ENCODE measurements at places on chromosomes 2 and 18.

- DNase-seq, result no peak
Measured at GRCh38 chr2:168552450-168552856, 96.4 kb downstream of the CERS6 start.

- no peak for DNase-seq
Measured at GRCh38 chr2:140257692-140258300, 1477.6 kb upstream of the NXPH2 start.

- DNase-seq, result no peak
Measured at GRCh38 chr2:217729421-217730053, 273.3 kb downstream of the TNS1 start.

GRCh38 chr2:223918671-223919134 lies 26.4 kb downstream of the WDFY1 start:
- DNase-seq, result no peak

DNA sequence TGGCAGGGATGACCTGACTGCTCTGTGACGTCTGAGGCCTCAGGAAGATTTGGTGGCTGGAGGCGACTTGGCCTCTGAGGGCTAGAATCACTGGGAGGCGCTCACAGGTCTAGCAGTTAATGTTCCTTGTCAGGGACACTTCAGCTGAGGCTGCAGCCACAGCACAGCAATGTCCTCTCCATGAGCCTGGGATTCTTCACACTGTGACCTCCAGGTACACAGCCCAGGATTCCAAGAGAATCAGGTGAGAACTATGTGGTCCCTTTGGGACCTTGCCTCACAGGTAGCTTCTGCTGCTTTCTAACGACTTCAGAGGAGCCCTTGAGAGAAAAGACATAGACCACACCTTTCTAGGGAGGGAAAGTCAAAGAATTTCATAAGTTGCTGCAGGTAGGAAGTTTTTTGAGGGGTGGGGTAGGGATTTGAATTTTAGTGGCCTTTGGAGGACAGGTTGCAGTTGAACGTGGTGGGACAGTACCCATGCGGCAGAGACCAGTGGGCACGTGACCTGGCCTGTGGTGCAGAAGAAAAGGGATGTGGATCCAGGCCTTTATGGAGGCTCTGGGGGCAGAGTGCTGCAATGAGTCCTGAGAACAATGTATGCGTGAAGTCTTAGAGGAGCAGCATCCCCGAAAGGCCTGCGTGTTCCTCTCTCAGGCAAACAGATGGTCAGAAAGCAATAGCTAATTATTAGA lies 86.2 kb downstream of the LYPD1 start:
- DNase-seq, result no peak

- no peak for DNase-seq
Measured at GRCh38 chr2:74658516-74658915, 4.5 kb downstream of the SEMA4F start.

GRCh38 chr2:204608237-204608939 lies 63.1 kb downstream of the PARD3B start:
- no peak for DNase-seq

DNA sequence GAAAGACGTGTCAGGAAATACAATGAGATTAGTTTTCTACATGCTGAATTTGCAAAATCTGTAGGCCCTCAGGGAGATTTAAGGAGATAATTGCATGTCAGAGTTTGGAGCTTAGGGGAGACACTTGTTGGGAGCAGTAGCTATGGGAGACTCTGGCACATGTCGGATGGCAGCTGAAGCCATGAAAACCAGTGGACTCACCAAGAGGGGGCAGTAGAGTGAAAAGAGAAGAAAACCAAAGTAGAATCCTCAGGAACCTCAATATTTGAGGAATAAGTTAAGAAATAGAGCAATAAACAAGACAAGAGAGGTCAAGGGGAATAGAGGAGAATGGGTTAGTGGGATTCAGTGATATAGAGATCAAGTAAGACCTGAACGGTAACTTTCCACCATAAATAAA lies 24.8 kb downstream of the RUFY4 start:
- no peak for DNase-seq

GRCh38 chr2:164935118-164936101 lies 19.9 kb downstream of the SLC38A11 start:
- no peak for DNase-seq

DNA sequence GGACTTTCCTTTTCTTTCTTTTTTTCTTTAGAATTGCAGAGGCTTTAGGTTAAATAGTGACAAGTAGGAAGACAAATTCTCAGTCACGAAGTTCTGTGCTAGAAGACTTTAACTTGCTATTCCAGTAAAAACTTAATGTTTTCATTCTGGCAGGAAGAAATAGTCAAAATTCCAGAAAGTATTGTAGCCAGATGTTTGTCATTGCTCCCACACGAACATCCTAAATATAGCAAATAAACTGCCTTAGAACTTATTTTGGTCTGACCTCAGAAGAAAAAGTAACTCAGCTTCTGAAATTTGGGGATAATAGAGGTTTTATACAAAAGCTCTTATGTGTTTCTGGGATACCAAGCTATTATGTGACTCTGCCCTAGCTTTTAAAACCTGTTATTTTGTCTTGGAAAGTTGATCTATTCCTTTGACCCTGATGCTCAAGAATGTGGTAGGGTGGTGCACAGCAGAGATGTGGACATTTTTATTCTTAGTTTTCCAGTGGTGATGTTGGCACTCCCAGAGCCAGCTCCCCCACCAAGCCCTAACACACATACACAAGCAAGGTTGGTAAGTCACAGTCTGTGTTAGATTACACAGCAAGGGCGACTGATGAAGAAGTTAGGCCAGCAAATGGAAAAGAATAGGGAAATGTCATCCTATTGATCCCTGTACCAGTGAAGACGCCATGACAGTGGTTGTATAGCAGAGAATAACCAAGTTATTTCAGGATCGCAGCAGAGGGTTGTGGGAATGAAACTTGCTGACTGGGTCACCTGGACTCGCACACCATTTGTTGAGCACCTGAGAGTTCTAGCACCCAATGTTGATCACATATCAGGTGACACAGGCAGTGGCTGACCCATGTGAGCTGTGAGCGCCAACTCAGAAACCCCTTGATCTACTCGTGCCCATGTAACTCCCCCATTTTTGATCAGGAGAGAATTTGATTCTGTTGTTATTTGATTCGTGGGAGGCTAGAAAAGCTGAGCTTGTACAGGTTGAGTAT lies 23.7 kb downstream of the FARP2 start:
- DNase-seq, result no peak

GRCh38 chr2:75560768-75561565 lies at the start of gene EVA1A:
Gene EVA1A, minus strand, starts transcription at chr2:75560939. Its CDS starts 42,799 bp downstream, at chr2:75518140.
- DNase-seq, result no peak

GRCh38 chr18:9434122-9434701 lies 41.1 kb upstream of the RALBP1 start:
- DNase-seq, result no peak

DNA sequence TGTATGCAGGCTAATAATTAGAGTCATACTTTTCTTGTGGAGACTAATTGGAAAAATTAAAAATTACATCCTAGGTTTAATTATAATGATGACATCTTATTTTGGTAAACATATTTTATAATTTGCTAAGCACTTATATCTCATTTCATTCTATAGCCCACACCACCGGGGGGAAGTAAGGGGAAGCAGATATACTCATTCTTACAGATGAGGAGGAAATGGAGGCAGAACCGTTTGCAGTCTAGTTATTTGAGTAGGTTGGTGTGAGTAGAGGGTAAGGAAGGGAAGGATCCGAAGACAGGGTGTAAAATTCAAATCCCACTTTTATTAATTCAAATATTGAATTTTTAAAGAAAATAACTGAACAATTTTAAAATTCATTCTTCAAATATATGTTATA lies 3.7 kb downstream of the ITGAV start:
- DNase-seq, result no peak

- no peak for DNase-seq
Measured at GRCh38 chr2:127404466-127405254, 13.6 kb upstream of the PROC start.

- no peak for DNase-seq
Measured at GRCh38 chr18:54878659-54879358, 50.5 kb downstream of the RAB27B start.

GRCh38 chr2:216113572-216113971 lies 4.4 kb downstream of the XRCC5 start:
- DNase-seq, result no peak
